ENCODE measurements at places on chromosomes 12 and 14. TPM values are rescaled to one million over a fixed set of nuclear protein-coding genes. Genes with fewer than 3 reads are reported as not detected.

DNA sequence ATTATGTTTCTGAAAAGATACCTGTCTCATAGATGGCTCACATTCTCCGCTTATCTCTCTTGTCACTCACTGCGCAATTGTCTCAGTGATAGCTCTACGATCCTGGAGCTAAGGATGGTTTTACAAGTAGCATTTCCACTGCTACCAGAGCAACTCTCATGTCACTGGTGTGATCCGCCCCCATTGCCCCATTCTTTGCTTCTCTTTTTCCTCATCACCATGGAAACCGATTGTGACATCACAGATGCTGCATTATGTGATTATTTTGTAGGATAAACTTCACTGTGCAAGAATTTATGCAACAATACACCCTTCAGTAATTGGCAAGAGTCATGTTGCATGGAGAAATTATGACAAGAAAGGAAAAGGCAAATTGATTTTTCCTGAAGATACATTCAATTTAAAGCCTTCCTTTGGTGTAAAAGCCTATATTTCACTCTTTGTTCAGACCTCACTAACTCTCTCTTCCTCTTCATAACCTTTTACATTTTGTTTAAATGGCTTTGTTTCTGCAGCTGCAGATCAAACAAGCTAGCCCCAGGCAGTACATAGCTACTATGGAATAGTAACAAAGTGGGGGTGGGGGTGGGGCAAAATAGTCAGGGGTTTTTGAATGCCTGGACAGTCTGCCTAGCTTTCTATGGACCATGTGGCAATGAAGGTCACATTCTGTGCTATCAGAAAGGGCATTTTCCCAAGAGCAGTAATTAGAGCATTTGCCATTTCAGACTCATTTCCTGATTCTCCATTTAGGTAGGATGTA is 539.8 kb downstream of the NRXN3 start:
- no peak for DNase-seq

GRCh38 chr14:26694521-26694920 is 96.7 kb upstream of the NOVA1 start:
- DNase-seq: no peak

GRCh38 chr12:110790301-110790700 is 47.6 kb upstream of the PPP1CC start:
- no peak for DNase-seq

GRCh38 chr12:56474389-56474788 is 6.0 kb downstream of the SPRYD4 start:
- no peak for DNase-seq

DNA sequence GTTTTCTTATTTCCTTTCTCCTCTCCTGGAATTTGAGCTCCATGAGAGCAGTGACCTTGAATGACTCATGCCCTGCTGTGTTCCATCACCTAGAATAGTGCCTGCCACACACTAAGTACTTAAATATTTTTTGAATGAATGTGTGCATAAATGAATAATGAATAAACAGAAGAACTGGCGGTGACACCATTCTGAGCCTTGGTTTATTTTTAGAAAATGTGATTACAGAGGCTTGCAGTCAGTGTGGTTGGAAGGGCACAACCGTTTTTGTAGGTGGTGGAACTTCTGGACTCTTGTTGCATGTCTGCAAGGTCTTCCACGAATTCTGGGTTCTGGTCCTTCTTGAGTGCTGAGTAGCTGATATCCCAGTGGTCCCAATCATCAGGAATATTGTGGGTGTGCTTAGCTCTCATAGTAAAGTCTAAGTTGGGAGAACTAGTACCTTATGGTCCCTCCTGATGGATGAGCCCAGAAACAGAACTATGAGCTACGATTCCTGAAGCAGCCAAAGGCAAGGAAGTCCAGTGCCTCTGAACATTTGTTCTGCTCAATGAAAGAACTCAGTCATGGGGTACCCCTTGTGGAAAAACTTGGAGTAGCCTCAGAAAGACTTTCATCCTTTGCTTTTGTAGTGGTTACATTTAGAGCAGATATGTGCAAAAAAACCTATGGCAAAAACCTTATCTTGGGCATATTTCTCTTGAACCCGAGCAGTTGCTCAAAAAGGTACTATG is 28.8 kb upstream of the BHLHE41 start:
- peak; percentile 59 for DNase-seq

DNA sequence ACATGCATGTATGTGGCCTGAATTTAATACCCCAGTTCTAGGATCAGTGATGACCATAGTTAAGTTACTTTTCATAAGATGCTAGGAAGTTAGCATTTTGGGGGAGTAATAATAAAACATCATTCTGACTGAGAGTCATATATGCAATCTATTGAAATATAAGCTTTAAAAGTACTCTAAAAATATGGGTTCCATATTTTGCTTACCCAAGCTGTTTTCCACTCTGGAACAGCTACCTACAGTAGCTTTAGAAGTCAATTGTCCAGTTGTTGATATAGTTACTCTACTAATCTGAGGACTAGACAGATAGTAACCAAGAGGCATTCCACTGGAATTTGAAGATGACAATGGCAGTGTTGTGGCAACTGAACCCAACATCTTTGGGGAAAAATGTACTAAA is 4.0 kb downstream of the LMNTD1 start:
- no peak for DNase-seq

DNA sequence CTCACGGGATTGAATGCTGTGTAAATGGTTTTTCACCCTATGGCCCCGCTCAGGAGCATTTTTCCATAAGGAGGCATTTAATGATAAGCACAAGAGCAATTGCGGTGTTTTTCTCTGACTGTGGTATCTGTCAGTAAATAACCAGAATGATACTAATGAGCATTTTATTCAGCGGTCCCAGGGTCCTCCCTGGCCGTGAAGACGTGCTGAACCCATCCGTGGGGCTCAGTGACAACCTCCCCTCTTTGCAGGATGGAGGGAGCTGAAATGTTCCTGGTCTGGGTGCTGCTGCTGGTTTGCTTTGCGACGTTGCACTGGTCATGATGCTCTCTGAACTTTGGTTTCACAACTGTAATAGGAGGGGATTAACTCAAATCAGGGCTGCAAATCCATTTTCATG is 625.6 kb downstream of the AACS start:
- no peak for DNase-seq

DNA sequence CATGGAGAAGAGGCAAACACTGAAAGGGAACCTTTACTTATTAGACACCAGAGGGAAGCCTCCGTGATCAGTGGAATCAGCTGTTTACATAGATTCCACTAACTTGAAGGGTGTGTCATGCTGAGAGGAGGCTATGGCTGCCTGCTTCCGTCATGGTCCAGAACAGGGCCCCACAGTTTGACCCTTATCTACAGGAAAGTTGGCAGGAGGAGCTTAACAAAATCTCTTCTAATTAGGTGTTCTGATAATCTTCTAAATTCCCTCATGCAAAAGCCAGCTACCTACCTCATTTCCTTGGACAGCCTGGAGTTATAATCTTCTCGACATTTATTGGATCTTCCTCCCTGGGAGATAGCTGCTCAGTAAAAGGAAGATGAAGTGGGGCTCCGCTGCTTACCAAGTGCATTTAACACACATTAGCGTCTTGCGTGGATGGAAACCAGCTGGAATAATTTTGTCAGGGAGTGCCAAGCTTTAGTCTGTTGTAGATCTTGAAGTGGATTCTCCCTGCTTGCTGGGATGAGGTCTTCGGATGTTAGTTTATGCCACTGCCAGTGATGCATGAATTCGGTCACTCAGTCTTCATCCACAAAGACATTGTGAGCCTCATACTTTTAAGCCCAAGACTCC is 171.0 kb downstream of the PAH start:
- no peak for DNase-seq

DNA sequence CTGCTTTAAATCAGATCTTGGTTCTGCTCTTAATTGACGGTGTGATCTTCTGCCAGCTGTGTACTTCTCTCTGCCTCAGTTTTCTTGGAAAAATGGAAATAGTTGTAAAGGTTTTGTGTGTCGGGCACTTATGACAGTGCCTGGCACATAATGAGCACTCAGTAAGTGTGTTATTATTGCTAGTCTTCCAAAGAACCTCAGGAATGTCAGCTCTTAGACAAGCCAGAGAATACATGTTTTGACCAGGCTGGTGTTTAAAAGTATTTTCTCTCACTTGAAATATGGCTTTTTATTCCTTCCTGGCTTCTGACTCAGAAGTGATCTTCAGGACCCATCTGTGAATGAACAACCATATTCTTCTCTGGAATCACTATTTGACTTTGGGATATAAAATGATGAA is 304.1 kb downstream of the SNAPC1 start:
- DNase-seq: no peak

GRCh38 chr12:57460841-57461275 is 1.3 kb downstream of the GLI1 start:
- DNase-seq: peak; percentile 29

- DNase-seq: peak; percentile 67
These were observed at the start of gene PPP1R36 for GRCh38 chr14:64549791-64550620. Gene PPP1R36, plus strand, starts transcription at chr14:64549961. Its CDS starts 37 bp downstream, at chr14:64549998.

- DNase-seq: no peak
These were observed 109.5 kb upstream of the NCOR2 start for GRCh38 chr12:124676714-124677462.

GRCh38 chr14:58488550-58488949 is 61.0 kb downstream of the KIAA0586 start:
- no peak for DNase-seq

GRCh38 chr12:119592232-119592631 is 1.3 kb upstream of the TMEM233 start:
- no peak for DNase-seq

DNA sequence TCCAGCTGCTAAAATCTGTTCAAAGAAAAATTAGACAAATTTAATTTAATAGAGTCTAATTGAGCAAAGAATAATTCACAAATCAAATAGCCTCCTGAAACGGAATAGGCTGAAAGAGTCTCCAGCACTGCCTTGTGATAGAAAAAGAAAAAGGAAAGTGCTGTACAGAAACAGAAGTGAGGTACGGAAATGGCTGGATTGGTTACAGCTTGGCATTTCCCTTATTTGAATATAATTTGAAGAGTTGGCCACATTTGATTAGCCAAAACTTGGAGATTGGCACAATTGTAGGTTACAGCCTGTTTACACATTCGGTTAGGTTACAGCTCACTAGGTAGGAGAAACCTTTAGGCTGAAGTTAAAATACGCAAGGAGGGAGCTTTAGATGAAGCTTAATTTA is 24.8 kb upstream of the PCED1B start:
- no peak for DNase-seq

DNA sequence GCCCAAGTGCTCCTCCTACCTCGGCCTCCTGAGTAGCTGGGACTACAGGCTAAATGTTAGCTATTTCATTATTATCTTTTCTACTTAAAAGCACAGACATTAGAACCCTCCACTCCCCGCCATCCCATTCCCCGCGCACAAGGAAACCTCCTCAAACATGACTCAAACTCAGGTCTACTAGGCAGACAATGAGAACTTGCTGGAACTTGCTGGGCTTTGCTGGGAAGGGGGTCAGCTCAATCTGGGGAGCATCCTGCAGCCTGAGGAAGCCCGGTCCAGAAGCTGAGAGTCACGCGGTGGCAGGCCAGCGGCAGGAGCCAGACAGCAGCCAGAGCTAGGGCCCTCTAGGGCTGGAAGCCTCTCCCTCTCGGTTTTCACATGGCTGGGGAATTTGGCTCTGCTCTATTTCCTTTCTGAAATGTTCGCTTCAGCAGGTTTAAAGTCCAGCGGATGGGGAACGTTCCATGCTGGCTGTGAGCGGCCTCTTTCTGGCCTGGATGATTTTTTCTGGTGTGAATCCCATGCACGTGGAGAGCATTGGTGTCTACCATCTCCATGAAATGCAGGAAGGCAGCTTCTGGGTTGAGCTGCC is 68.5 kb downstream of the SLC6A12 start:
- no peak for DNase-seq

GRCh38 chr14:38022775-38023174 is 184.9 kb upstream of the SSTR1 start:
- DNase-seq: no peak

- DNase-seq: peak; percentile 34
These were observed at the start of gene LRCOL1 for GRCh38 chr12:132610051-132610759. Gene LRCOL1, minus strand, starts transcription at chr12:132610582. Its CDS starts 4,331 bp downstream, at chr12:132606251.

DNA sequence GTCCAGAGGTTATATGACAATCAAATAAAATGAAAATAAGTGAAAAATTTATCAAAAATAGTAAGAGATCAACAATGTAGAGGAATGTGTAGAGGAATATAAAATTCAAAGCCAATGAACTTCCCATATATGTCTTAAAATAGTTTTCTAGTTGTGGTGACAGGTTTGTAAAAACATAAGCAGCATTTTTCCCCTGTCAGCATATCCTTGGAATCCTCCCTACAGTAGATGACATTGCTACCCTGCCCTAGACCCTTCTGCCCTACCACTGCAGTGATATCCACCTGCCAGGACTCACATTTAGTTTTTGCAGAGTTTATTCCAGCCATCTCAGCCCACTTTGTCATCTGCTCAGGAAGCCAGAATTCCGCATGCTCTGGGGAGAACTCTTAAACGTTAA is 842.0 kb downstream of the RPS29 start:
- DNase-seq: no peak

- DNase-seq: peak; percentile 10
These were observed 231.9 kb downstream of the C12orf75 start for GRCh38 chr12:105562199-105562971.

- DNase-seq: no peak
These were observed 286.9 kb downstream of the TMTC2 start for GRCh38 chr12:82973592-82973991.

- no peak for DNase-seq
These were observed 113.0 kb downstream of the AACS start for GRCh38 chr12:125178222-125178621.

DNA sequence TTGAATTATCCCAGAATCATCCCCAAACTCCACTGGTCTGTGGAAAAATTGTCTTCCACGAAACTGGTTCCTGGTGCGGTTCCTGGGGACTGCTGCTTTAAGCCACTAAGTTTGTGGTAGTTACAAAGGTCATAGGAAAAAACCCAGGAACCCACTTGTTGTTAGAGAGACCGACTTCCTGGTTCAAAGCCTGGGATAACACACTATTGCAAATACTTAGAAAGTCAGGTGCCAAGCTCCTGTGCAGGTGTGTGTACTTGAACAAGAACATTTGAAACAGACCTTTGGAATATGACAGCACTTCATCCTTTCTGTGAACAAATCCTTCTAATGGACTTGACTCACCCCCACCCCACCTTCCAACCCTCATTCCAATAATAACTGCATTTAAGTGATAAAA is 519.6 kb downstream of the GLT1D1 start:
- no peak for DNase-seq

- DNase-seq: peak; percentile 46
These were observed 1059.8 kb downstream of the TMEM121 start for GRCh38 chr14:106586098-106586704.

Gene PTPRB
- 9.9 TPM for total RNA-seq

Gene LGR5
- not detected for total RNA-seq

Gene HPD
- total RNA-seq: 3.0 TPM

Gene WNT5B
- total RNA-seq: not detected

Gene MGP
- 162 TPM for total RNA-seq

Gene ATP5F1B
- 155 TPM for total RNA-seq

Gene KLRF1
- not detected for total RNA-seq

Gene FICD
- 11.9 TPM for total RNA-seq

Gene CMKLR1
- total RNA-seq: 5.3 TPM
